Epithelial cell of proximal tubule (primary cell): ENCODE measurements at places on chromosomes 6 and 20. TPM values are rescaled to one million over a fixed set of nuclear protein-coding genes. Genes with fewer than 3 reads are reported as not detected.

CD93 gene
- 0.06 and 0.07 TPM in 2 replicates for total RNA-seq

LGSN gene
- not detected in 2 replicates for total RNA-seq

SGK2 gene
- 5.9 and 9.8 TPM in 2 replicates for total RNA-seq

SMOC2 gene
- total RNA-seq, result 0.35 TPM in 1 of 2 replicates, not detected in the other

TRAPPC3L gene
- total RNA-seq, result not detected in 2 replicates

ARMH2 gene
- total RNA-seq, result not detected in 2 replicates

BPIFA1 gene
- total RNA-seq, result not detected in 2 replicates

GNAS-AS1 gene
- total RNA-seq, result 0.35 and 0.51 TPM in 2 replicates

CD2AP gene
- 43.3 and 61.7 TPM in 2 replicates for total RNA-seq

MAN1A1 gene
- total RNA-seq, result 16.1 and 23.4 TPM in 2 replicates

TEAD3 gene
- total RNA-seq, result 15.3 and 19.1 TPM in 2 replicates

PSORS1C2 gene
- not detected in 2 replicates for total RNA-seq

CFAP61 gene
- total RNA-seq, result not detected in 2 replicates

EEF1A2 gene
- total RNA-seq, result 1.2 and 20.0 TPM in 2 replicates

OTOR gene
- total RNA-seq, result not detected in 2 replicates

MARCKS gene
- total RNA-seq, result 133 and 177 TPM in 2 replicates

SPATS1 gene
- not detected in 2 replicates for total RNA-seq

ZNF337 gene
- total RNA-seq, result 6.1 and 8.0 TPM in 2 replicates

TREML1 gene
- total RNA-seq, result not detected in 2 replicates

FLRT3 gene
- 2.8 and 3.3 TPM in 2 replicates for total RNA-seq

KAT14 gene
- 6.4 and 10.6 TPM in 2 replicates for total RNA-seq

MYCT1 gene
- total RNA-seq, result not detected in 2 replicates

ELOVL2 gene
- 1.3 and 1.4 TPM in 2 replicates for total RNA-seq

HSPA1A gene
- total RNA-seq, result 116 and 139 TPM in 2 replicates

SAPCD1 gene
- 0.94 and 4.4 TPM in 2 replicates for total RNA-seq

LPA gene
- total RNA-seq, result not detected in 2 replicates

SLC26A8 gene
- 1.4 TPM in 1 of 2 replicates, not detected in the other for total RNA-seq

GCM1 gene
- not detected in 2 replicates for total RNA-seq

SLC17A2 gene
- not detected in 2 replicates for total RNA-seq

DCDC2 gene
- total RNA-seq, result 112 and 142 TPM in 2 replicates

SNAP91 gene
- total RNA-seq, result not detected in 2 replicates

TRIM31 gene
- not detected in 2 replicates for total RNA-seq

HAO1 gene
- not detected in 2 replicates for total RNA-seq

FRS3 gene
- total RNA-seq, result 2.0 and 6.1 TPM in 2 replicates

SIM1 gene
- 6.9 and 9.5 TPM in 2 replicates for total RNA-seq

HRH3 gene
- not detected in 2 replicates for total RNA-seq

ISM1 gene
- total RNA-seq, result 0.06 and 2.3 TPM in 2 replicates

NKAIN4 gene
- 1.4 and 4.0 TPM in 2 replicates for total RNA-seq

PACRG gene
- 0.12 and 0.29 TPM in 2 replicates for total RNA-seq

NT5E gene
- 145 and 216 TPM in 2 replicates for total RNA-seq

CSE1L gene
- total RNA-seq, result 136 and 205 TPM in 2 replicates

BCL2L1 gene
- 197 and 209 TPM in 2 replicates for total RNA-seq

CTCFL gene
- total RNA-seq, result 0.07 and 0.12 TPM in 2 replicates

CNR1 gene
- total RNA-seq, result 1.8 and 4.2 TPM in 2 replicates

TASP1 gene
- 4.8 and 5.9 TPM in 2 replicates for total RNA-seq
